Stimulated activated CD8-positive, alpha-beta memory T cell treated with anti-CD3 and anti-CD28 coated beads, Interleukin-15, amount 100 ng/mL, for 48 hours (primary cell): ENCODE measurements at places on chromosomes 12 and 14.

- no peak for DNase-seq
Measured at GRCh38 chr14:101191101-101191720, 287.7 kb upstream of the RTL1 start.

- DNase-seq, result no peak
Measured at GRCh38 chr12:3045494-3045893, 31.7 kb upstream of the TSPAN9 start.

- no peak for DNase-seq
Measured at GRCh38 chr12:74957231-74957630, 252.4 kb downstream of the KCNC2 start.

DNA sequence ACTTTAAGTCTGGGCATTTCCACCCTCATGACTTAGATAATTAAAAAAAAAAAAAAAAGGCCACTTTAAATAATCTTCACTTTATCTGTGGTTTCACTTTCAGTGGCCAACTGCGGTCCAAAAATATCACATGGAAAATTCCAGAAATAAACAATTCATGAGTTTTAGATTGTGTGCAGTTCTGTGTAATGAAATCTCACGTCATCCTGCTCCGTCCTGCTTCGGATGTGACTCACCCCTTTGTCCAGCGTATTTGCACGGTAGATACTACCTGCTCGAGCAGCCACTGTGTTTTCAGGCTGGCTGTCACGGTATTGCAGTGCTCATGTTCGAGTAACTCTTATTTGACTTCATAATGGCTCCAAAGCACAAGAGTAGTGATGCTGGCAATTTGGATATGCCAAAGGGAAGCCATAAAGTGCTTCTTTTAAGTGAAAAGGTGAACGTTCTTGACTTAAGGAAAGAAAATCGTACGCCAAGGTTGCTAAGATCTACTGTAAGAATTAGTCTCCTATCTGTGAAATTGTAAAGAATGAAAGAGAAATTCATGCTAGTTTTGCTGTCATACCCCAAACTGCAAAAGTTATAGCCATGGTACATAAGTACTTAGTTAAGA lies 2.4 kb downstream of the E2F7 start:
- DNase-seq, result no peak

DNA sequence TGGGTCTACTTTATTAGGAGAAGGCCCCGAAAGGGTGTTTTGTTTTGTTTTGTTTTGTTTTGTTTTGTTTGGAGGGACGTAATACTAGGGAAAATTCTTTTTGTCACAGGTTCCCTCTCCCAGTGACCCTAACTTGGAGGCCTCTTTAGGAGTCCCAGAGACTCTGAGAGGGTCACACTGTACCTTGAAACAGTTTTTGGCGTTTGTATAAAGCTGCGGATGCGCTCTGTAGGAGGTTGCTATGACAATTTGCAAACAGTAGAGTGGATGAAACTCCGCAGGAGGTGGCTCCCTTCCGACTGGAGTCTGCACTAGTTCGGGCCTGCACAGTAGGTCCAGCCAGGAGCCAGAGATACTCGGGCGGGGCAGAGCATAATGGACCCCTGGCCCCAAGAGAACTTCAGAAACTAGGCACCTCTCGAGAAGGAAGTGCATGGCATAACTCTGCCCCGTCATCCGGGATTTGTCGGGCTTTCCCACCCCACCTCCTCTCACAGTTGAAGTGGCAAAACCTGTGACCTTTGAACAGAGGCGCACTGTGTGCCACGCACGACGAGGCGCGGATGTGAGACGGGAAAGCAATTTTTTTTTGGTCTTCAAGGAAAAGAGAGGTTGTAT lies 1.3 kb upstream of the DYRK2 start:
- no peak for DNase-seq
